ENCODE measurements at places on chromosomes 5 and 9.

DNA sequence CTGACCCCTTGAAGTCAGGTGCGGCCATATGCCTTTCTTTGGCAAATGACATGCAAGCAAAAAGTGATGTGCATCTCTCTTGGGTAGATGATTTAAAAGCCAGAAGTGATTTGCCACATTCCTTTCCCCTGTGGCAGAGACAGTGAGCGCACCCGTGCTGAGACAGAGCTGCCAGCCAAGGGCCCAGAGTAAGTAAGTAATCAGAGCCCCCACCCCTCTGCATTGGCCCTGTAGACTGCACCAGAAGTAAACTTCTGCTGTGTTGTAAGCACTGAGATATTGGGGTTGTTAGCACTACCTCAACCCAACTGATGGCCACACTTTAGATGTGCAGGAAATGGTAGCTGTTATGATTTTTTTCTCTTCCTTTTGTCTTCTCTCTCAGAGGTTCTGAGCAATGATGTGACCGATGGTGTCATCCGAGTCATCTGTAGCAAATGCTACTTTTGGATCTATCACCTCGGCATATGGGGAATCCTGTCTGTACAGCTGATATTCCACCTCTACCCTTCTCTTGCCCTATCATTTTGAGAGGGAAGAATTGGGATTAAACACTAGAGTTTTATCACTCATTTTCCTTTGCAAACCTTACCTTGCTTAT is 58.0 kb downstream of the DOCK2 start:
- DNase-seq: no peak

DNA sequence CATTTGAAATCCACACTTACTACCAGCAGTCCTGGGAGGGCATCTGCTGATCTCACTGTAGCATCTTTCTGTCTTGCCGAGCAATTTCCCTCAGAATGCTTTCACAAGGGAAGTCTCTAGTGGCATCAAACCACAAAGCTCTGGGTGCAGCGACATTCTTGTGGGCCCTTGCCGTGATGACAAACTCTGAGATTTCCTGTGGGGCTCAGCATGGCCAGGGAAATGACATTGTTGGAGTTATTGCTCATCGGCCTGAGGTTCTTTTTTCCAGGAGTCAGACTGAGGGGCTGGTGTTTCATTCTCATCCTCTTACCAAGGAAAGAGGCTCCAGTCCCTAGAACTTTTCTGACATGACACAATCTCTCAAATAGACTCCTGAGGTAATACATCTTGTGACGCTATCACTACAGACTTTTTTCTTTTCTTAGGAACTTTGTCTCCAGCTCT is 51.4 kb downstream of the PFDN1 start:
- DNase-seq: no peak

- DNase-seq: no peak
Measured at GRCh38 chr5:180795771-180796313, 6.8 kb downstream of the MGAT1 start.

DNA sequence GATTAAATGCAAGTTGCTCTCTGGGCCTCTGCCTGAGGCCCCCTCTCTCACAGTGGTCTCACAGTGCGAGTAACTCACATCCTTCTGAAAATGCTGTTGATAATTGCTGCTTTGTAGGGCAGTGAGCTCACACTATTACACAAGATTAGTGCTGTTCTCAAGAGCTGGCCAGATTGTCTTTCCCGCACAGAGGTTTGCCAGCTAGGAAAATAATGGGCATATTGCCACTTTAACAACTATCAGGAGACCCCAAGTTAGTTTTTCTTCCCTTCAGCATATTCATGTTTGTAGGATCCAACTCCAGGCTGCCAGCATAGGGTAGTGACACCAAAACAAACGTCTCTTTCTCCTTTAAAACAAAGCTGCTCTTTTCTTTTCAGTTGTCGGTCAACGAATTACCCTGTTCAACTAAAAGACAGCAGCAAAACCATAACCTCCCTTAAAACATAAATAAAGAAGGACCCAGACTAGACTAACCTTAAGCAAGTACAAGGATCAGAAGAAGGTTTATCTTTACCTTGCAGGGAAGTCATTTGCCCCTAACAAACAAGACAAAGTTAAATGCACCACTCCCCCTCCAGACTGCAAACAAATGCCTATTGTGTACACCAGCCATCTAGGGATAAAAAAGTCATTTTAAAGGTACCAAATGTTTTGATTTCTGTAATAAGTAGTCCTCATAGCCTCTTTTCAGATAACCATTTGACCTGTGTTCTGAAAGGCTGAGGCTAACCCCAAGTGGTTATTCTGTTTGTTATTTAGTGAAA is 91.4 kb downstream of the VCAN start:
- no peak for DNase-seq

- no peak for DNase-seq
Measured at GRCh38 chr5:73623901-73624404, 2.0 kb upstream of the ARHGEF28 start.

DNA sequence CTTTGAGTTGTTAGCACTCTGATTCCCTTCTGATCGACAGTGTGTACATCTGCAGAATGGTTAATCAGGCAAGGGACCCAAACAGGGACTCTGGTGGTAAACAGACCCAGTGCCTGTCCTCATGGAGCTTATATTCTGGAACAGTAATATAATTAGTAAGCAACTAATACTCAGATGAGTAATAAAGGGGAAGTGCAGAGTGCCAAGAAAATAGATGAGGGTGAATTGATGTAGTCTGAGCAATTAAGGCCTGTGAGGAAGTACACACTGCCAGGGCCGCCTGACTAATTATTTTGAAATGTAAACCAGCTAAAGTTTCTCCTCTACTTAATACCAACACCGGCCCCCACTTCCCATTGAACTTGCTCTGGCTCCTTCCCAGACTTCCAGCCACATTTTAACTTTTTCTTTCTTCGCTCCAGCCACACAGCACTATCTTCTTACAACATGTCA is 4.2 kb downstream of the DHX29 start:
- no peak for DNase-seq

- DNase-seq: no peak
Measured at GRCh38 chr5:131305906-131306305, 42.1 kb downstream of the CDC42SE2 start.

DNA sequence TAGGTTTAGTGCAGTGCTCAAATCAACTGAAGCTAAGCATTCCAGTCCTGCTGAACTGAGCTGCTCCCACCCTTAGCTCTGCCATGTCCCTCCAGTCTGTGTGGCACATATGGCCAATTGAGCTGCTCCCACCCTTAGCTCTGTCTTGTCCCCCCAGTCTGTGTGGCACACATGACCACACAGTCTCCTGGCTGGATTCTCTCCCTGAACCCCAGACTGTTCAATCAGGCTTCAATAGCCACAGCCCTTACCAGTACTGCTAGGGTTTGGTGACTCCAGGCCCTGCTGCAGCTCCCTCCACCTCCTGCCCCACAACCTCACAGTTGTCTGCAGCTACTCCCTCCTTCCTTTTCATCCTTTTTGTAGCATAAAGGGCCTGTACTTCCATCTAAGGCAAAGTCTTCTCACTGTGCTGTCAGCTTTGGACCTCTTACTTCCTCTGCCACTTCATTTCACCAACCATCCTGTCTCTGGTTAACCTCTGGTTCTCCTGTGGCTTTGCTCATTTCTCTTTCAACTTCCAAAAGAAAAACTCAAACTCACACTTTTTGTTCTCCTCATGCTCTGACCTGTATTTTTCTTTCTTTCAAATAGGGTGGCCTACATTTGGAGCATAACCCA is 50.8 kb downstream of the ADAMTS12 start:
- no peak for DNase-seq

GRCh38 chr5:68418201-68418600 is 202.6 kb downstream of the PIK3R1 start:
- DNase-seq: no peak

- DNase-seq: no peak
Measured at GRCh38 chr5:89372176-89372575, 489.2 kb upstream of the MEF2C start.

GRCh38 chr5:157575381-157576020 is at the start of gene ADAM19:
ADAM19 (minus strand) TSS chr5:157575775; CDS start chr5:157575696, 79 bp downstream.
- DNase-seq: peak; percentile 44

DNA sequence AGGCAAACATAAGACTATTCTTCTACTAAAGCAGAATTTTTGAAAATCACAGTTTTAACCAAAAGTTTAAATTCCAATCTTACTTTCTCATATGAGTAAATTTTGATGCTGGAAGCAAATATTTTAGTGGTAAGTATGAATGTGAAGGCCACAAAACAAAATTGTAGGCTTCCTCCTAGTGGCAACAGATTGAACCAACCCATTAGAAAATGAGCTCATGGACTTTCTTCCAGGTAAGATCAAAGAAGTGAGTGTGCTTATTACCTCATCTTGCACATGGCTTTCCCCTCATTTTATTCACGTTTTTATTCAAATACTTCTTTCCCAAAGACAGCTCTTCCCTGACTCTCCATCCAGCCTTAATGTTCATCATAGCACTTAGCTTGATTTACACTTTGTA is 16.5 kb upstream of the RLN2 start:
- DNase-seq: no peak

DNA sequence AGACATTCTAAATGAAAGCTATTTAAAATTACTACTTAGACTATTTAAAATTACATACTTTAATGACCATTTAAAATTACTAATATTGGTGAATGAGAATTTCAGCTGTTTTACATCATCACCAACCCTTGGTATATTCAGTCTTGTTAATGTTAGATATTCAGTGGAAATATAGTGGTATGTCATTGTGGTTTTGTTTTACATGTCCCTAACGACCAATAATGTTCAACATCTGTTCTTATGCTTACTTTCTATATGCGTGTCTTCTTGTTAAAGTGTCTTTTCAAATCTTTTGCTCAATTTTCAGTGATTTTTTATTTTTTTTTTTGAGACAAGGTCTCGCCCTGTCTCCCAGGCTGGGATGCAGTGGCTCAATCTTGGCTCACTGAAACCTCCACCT is 279.3 kb upstream of the TARS1 start:
- no peak for DNase-seq

DNA sequence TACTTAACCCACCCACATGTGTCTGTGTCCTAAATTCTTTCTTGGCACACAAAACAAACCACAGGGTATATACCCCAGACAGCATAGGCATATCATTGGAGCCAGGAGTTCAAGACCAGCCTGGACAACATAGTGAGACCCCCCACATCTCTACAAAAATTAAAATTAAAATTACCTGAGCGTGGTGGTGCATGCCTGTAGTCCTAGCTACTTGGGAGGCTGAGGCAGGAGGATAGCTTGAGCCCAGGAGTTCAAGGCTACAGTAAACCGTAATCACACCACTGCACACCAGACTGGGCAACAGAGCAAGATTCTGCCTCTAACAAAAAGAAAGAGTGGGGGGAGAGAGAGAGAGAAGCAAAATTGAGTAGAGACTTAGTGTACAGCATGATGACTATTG is 4.6 kb upstream of the AGTPBP1 start:
- DNase-seq: no peak

DNA sequence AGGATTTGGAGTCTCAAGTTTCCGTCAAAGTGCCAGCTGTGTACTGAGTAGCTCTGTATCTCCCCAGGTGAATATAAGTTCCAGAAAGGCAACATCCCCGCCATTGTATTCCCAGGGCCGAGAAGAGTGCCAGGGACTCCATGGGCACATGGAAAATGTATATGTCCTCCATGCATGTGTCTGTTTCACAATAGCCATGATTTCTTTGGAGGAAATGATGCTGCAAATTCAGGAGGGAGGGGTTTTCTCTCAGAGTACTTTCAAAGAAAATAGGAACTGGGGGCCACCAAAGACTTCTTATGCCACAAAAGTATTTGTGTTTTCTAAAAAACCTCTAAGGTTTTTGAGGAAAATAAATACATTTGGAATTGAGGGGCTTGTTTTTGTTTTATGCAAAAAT is 524.6 kb downstream of the BNC2 start:
- DNase-seq: no peak

- DNase-seq: no peak
Measured at GRCh38 chr5:163912046-163912445, 406.6 kb downstream of the MAT2B start.

- no peak for DNase-seq
Measured at GRCh38 chr5:34053571-34054399, 10.8 kb upstream of the C1QTNF3 start.

GRCh38 chr9:3788211-3788610 is 262.4 kb upstream of the RFX3 start:
- no peak for DNase-seq

- no peak for DNase-seq
Measured at GRCh38 chr9:77710316-77710715, 62.2 kb upstream of the GNA14 start.

GRCh38 chr5:173453167-173453566 is 125.0 kb upstream of the STC2 start:
- no peak for DNase-seq

DNA sequence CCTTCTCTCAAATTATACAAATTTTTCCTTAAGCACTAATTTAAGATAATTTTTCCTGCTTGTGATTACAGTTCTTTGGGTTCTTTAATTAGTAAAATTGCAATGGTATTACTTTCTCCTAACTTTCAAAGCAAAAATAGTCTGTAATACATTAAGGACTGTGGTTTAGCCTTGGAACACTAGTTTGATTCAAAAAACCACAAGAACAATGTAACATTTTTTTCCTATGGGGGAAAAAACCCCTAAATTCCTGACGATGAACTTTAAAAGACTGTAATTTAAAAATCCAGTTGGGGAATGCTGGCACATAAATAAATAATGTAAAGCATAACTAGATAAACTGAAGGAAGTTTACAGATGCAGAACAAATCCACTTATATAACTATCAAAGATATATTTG is 65.3 kb downstream of the CDC14B start:
- no peak for DNase-seq

DNA sequence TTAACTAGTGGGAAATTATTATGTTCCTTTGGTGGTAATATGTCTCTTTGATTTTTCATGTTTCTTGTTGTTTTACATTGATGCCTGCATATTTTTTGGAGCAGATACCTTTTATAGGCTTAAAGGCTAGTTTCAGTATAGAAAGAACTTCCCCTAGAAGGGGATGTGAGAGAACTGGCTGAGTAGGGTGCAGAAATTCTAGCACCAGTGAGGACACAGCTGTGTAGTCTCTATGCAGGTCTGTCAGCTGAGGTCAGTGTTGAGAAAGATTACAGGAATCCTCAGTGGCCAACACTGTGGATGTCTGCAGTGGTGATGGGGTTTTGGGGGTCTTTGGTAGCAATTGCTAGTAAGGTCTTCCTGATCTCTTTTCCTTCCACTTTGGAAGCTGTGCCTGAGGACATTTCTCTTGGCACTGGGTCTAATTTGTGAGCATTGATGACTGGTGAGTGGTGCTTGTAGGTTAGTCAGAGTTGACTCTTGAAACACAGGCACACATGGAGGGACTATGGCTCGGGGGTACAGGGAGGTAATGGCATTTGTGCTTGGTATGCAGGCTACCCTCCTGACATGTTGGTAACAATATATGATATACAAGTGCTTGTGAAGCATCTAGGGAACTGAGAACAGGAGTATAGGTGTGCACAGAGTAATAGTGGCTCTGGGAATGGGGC is 221.4 kb downstream of the SPATA31D1 start:
- DNase-seq: no peak

- no peak for DNase-seq
Measured at GRCh38 chr9:5419987-5420386, 17.7 kb downstream of the PLGRKT start.

DNA sequence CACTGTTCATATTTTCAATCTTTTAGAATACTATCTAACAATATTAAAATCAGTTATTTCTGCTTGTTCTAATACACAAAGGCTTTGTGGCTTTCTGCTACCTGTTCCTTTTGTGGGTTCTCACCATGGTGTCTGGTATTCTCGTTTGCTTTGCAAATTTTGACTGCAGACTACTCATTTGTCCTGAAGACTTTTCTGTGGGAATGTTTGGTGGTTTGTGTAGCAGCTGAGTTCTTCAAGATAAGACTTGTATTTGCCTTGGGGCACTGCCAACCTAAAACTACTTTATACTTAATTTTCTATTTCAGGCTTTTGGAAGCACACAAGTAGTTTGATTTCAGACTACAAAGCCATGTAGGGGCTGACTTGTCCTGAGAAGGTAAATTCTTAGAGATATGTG is 11.1 kb downstream of the IL33 start:
- no peak for DNase-seq

All from activated T-helper 1 cell treated with anti-CD3 and anti-CD28 coated beads, Interleukin-2, amount 50 U/mL, for 16 hours (primary cell).